ENCODE measurements at places on chromosomes 2 and 18.

- DNase-seq = no peak
These were observed 135.7 kb downstream of the ARHGAP28 start for GRCh38 chr18:6865251-6865650.

GRCh38 chr2:241882091-241882625 lies 12.6 kb downstream of the RTP5 start:
- no peak for DNase-seq

GRCh38 chr2:174148833-174149232 lies 99.5 kb downstream of the OLA1 start:
- no peak for DNase-seq

GRCh38 chr2:22950431-22950830 lies 434.5 kb upstream of the KLHL29 start:
- DNase-seq = no peak

DNA sequence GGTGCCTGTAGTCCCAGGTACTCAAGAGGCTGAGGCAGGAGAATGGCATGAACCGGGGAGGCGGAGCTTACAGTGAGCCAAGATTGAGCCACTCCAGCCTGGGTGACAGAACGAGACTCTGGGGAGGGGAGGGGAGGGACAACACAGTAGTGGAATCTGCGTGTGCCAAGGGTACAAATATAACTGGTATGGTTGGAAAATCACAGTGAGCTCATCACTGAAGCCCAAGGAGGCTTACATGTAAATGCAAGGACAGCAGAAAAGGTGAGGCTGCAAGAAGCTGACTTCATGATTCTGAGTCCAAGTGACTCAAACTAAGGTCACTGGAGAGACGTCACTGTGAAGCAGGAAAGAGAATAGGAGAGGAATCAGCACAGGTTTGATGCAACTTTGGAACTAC lies 9.2 kb downstream of the SEPTIN10 start:
- DNase-seq = no peak
